ENCODE measurements at places on chromosomes 11 and 22. TPM values are rescaled to one million over a fixed set of nuclear protein-coding genes. Genes with fewer than 3 reads are reported as not detected.

GRCh38 chr22:36145881-36146280 is 14.7 kb downstream of the APOL3 start:
- DNase-seq: no peak

- DNase-seq: no peak
Measured at GRCh38 chr11:116832350-116833290, 2.9 kb downstream of the APOC3 start.

GRCh38 chr11:30365793-30366517 is 43.1 kb downstream of the ARL14EP start:
- DNase-seq: no peak

DNA sequence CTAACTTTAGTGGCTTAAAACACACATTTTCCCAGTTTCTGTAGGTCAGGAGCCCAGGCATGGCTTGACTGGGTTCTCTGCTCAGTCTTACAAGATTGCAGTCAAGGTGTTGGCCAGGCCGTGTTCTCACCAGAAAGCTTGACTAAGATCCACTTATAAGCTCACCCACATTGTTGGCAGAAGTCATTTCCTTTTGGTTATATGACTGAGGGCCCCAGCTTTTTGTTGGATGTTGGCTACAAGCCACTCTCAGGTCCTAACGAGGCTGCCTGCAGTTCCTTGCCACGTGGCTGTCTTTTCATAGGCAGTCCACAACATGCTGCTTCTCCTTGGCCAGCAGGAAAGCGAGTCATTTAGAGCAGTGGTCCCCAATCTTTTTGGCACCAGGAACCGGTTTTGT is 79.3 kb upstream of the CRTAM start:
- DNase-seq: no peak

- DNase-seq: no peak
Measured at GRCh38 chr11:101133190-101133589, 3.6 kb upstream of the PGR start.

GNAZ gene
- total RNA-seq: 11.4 TPM

ELFN2 gene
- total RNA-seq: 1.5 TPM

Data from WTC11 (cell line).